Adipocyte (in vitro differentiated cells): ENCODE measurements at places on chromosomes 1 and 21.
A peak's percentile ranks its signal among the peaks of the same experiment; 100 is the strongest.

GRCh38 chr1:24673341-24673740, 30.2 kb downstream of the SRRM1 start:
- DNase-seq: peak; percentile 42

DNA sequence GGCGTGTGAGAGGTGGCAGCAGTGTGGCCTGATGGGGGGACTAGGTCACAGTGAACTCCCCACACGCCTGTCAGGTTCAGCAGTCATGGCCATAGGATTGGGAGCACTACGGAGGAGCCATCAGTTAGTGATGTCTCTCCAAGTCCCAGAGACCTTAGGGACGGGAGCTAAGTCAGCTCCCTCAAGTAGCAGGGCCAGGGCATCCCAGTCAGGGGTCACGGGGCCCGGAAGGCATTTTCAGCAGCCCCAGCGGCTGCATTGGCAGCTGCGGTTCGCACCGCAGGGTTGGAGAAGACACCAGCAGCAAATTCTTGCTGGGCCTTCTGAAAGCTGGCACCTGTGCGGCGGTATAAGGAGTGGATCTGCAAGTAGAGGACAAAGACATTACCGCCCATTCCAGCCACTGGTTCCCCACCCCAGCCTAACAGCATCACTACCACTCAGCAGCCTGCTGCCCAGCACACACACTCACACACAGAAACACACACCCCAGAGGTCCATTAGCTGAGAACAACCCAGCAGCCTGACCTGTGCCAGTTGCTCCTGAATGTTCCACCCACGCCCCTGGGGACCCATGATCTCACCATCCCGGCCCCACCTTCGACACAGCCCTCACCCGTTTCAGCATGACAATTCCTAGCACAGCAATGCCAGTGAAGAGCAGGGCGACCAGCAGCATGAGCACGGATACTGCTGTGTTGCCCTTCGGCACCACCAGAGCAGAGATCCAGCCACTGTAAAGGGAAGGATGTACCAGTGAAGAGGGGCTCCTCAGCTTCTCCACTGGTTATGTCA, 972 bp upstream of the ENTREP3 start:
- DNase-seq: no peak

GRCh38 chr1:182235952-182236650, 155.5 kb downstream of the GLUL start:
- DNase-seq: no peak

DNA sequence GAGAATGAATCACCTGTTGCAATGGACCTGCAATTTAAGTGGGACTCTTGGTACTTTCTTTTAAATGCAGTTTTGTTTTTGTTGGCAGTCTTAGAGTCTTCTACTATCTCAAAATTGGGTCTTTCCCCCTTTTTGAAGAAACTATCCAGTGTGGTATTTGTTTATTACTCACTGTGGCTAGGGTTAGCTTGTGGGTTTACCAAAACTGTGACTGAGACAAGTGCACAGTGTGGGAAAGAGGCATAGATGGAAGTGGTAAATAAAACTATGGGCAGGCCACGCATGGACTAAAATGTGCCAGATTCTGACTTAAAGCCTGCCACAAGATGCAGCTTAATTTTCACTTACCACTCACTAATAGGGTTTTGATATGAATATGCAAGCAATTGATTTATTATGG, 1441.7 kb downstream of the PLA2G4A start:
- DNase-seq: no peak

- DNase-seq: no peak
Measured at GRCh38 chr1:110048923-110049601, 14.6 kb downstream of the STRIP1 start.

GRCh38 chr1:167161762-167162161, 58.9 kb upstream of the POU2F1 start:
- no peak for DNase-seq

DNA sequence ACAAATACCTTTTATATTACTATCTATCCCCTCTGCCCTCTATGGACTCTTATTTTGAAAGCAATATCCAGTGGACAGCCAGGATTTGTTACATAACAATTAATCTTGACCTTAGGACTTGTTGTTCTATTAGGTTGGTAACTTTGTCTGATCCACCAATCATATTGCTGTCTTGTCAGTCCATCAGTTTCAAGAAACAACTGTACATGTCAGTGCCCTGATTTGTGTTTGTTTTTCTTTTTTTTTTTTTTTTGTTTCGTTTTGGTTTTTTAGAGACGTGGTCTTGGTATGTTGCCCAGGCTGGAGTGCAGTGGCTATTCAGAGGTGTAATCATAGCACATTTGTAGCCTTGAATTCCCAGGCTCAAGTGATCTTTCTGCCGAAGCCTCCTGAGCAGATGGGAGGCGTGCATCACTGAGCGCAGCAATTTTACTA, 1.5 kb upstream of the SCP2 start:
- DNase-seq: no peak

DNA sequence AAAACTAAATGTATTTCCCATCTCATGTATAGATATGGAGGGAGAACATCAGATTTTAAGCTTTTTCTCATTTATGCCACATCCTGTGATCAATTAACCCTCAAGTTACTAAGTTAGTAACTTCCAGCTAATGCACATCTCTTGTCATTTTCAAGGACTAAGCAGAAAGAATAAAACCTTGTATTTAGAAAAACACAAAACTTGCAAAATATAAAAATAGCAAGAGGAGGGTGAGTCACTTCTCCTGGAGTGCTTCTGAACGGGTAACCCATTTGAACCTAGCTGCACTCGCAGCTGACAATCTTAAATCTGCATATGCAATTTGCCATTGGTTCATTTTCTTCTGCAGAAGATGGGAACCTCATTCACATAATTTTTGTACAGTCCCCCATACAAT, 500.5 kb downstream of the SETD4 start:
- DNase-seq: peak; percentile 43

GRCh38 chr1:165011991-165012531, 344.5 kb downstream of the LMX1A start:
- DNase-seq: no peak

GRCh38 chr1:41918450-41919043, at the start of gene HIVEP3:
Gene HIVEP3 (minus strand): TSS chr1:41918922.
- DNase-seq: peak; percentile 61

- no peak for DNase-seq
Measured at GRCh38 chr1:3393987-3394920, 60.2 kb upstream of the ARHGEF16 start.

GRCh38 chr1:108079440-108080025, 114.6 kb upstream of the VAV3 start:
- no peak for DNase-seq

DNA sequence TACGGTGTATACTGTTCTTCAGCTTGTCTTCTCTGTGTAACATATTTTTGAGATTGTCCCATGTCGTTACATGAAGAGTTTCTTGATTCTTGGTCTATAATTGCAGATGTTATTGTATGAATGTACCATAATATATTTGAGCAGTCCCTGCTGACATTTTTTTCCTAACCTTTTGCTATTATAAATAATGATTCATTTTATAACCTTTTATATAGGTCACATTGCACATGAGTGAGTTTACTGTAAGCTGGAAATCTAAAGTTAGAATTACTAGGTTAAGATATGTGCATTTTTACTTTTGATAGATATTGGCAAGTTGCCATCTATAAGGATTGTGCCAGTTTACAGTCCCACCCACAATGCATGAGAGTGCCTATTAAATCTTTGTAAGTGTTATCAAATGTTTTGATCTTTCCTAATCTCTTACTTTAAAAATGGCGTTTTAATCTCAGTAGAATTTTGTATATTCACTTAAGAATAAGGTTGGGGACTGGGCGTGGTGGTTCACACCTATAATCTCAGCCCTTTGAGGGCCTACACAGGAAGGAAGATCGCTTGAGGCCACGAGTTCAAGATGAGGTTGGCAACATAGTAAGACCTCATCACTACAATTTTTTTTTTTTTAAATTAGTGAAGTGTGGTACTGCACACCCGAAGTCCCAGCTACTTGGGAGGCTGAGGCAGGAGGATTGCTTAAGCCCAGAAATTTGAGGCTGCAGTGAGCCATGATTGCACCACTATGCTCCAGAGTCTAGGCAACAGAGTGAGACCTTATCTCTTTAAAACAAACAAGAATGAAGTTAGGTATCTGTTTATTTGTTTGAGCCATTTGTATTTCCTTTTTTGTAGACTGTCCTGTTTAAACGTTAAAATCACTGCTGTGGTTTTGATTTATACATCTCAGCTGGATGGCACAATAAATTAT, 36.5 kb downstream of the ZMYM1 start:
- peak; percentile 21 for DNase-seq

DNA sequence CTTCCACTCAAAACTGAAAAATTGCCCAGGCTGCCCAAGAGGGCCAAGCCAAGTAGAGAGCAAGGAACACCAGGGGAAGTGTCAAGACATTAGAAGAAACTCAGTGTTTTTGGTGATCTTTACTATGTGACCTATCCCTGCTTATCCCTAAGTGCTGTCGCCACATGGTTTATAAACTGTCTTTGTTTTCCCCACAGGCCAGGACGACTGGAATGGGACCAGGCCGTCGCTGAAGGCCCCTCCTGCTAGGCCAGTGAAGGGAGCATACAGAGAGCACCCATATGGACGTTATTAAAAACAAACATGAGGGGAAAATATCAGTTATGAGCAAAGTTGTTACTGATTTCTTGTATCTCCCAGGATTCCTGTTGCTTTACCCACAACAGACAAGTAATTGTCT, 28.7 kb downstream of the KHDRBS1 start:
- DNase-seq: no peak
